GM12865 (cell line): ENCODE measurements at places on chromosomes 11 and 22.

DNA sequence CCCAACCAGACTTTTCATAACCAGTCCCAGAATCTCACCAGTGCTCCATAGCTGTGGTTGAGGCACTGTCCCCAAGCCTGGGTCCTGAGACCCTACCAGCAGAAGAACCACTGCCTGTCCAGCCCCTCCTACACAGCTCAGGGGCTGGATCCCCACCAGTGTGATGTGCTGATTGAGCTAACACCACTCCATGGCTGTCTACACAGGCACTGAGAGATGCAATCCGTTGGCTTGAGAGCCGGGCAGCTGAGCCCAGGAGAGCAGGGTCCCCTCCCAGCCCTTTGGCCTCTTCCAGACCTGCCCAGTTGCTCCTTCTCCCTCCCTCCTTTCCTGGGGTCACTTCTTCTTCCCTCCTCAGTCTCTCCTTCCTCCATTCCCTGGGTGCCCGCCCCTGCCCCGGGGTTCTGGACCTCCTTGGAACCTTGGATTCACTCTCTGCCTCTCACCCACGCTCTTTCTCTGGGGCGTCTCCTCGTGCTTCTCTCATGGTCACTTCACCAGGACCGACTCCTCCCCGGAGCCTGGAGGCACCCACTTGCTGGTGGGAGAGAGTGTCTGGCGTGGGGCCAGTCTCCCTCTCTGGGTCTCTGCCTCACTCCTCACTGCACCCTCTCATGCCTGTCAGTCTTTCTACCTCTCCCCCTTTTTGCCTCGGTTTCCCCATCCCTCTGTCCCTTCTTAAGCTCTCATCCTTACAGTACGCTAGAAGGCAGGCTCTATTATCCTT is 706 bp upstream of the SCYL1 start:
- no peak for DNase-seq

- no peak for DNase-seq
Observed at GRCh38 chr22:48365386-48365785, 1462.3 kb downstream of the BRD1 start.

- no peak for DNase-seq
Observed at GRCh38 chr11:7480113-7480512, 5.2 kb upstream of the OLFML1 start.

DNA sequence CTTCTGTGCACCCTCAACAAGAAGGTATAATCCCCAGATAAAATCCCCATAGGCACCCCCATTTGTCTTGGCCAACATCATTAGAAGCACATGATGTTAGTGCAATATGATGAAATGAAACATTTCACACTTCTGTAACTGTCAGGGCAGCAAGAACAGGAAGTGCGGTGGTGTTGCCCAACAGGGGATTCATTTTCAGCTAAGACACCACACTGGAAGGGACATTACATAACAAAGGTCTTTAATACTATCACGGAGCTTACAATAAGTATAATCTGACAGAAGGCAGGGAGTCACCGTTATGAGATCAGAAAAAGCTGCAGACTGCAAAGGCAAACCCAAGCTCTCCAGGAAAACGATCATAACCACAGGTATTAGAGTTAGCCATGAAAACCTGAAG is 2.0 kb downstream of the OR52W1 start:
- DNase-seq = no peak

DNA sequence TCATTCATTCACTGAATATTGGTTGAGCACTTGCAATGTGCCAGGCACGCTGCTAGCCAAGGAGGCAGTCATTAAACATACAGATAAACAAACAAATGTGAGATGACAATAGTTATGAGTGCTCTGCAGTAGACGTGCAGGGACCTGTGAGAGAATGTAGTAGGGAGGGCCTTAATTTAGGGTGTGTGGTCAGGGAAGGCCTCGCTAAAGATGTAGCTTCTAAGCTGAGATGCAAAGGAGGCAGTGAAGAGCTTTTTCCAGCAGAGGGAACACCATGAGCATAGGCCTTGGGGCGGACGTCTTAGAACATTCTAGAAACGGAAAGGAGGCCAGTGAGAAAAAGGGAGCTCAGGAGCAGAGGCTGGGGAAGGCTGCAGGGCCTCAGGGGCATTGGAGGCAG is 789 bp upstream of the NCF4 start:
- DNase-seq = peak; percentile 34

DNA sequence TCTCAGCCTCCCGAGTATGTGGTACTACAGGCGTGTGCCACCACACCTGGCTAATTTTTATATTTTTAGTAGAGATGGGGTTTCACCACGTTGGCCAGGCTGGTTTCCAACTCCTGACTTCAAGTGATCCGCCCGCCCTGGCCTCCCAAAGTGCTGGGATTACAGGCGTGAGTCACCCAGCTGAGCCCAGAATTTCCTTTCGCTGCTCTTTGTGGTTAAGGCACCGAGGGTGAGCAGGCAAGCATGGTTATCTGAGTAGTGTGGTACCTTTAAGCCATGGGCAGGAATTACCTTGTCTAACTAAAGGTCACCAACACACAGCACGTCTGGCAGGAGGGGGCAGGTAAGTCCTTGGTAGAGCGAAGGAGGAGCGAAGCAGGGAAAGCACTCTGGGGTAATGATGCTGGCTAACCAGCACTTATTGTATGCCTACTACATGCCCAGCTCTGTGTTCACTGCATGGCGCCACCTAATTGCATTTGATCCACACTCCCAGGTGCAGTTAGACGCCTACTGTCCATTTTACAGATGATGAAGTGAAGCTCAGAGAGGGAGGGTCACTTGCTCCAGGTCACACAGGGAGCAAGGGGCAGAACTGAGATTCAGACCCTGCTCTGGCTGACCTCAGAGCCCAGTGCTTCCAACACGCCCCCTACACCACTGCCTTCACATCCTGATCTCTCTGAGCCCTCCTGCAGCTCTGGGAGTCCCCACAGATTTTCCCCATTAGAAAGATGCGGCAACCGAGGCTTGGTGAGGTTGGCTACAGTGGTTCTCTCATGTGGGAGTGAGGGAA is 45.7 kb downstream of the TRIOBP start:
- DNase-seq = no peak

- DNase-seq = no peak
Observed at GRCh38 chr11:80782135-80782885, 1341.5 kb upstream of the TENM4 start.

DNA sequence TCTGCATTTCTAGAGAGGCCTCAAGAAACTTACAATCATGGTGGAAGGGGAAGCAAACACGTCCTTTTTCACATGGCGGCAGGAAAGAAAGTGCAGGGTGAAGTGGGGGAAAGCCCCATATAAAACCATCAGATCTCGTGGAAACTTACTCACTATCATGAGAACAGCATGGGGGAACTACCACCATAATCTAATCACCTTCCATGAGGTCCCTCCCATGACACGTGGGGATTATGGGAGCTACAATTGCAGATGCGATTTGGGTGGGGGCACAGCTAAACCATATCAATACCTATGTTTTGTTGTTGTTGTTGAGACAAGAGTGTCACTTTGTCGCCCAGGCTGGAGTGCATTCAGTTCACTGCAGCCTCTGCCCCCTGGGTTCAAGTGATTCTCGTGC is 29.9 kb downstream of the SFI1 start:
- DNase-seq = peak; percentile 30

GRCh38 chr22:46297151-46297812 is 612 bp downstream of the GTSE1 start:
- DNase-seq = peak; percentile 38

DNA sequence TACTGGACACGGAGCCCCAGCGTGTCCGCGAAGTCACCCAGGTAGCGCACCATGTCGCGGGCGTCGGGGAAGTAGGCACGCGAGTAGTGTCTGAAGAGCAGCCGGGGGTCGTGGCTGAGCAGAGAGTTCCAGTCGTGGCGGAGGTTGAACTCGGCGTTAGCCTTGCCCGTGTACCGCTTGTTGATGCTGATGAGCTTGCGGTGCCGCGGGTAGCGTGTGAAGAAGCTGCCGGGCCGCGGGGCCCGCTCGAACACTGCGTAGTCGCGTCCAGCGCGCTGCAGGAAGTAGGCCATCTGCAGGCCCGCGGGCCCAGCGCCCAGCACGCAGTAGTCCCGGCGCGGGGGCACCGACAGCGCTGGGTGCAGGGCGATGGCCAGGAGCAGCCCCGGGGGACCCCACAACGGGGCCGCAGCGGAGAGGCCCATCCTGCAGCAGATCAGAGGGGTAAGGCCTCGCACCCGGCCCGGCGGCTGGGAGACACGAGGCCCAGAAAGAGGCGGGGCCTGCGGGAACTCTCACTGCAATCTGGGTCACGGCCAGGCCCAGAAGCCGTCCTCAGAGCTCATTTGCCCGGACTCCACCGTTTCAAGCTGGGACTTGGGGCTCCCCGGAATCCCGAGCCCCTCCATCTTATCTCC is 723 bp downstream of the FOXRED2 start:
- no peak for DNase-seq

DNA sequence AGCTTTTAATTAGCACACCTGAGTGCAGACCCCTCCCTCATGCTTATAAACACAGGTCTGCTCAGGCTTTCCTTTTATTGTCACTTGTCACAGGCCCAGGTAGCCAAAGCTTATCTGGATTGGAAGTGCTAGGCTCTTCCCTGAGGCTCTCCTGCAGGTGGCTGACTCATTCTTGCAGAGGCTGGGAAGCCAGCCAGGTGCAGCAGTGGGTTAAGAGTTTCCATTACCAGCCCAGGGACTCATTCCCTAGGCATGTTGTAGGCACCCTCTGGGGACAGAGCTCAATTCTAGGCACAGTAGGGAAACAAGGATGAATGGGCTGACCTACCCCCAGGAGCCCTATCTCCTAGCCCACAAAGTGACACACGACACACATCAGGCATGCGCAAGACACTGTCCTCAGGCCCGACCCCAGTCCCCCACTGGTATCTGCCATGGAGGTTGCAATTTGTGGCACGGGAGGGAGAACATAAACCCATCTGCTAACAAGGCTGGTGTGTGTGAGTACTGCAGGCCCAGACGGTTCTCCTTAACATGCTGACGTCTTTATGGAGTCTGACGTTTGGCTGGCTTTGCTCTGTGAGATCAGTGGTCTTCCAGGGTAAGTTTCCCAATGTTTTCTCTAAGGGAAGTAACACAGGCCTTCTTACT is 94.2 kb downstream of the ABTB2 start:
- no peak for DNase-seq

- no peak for DNase-seq
Observed at GRCh38 chr11:86483610-86483939, 108.9 kb downstream of the CCDC81 start.

DNA sequence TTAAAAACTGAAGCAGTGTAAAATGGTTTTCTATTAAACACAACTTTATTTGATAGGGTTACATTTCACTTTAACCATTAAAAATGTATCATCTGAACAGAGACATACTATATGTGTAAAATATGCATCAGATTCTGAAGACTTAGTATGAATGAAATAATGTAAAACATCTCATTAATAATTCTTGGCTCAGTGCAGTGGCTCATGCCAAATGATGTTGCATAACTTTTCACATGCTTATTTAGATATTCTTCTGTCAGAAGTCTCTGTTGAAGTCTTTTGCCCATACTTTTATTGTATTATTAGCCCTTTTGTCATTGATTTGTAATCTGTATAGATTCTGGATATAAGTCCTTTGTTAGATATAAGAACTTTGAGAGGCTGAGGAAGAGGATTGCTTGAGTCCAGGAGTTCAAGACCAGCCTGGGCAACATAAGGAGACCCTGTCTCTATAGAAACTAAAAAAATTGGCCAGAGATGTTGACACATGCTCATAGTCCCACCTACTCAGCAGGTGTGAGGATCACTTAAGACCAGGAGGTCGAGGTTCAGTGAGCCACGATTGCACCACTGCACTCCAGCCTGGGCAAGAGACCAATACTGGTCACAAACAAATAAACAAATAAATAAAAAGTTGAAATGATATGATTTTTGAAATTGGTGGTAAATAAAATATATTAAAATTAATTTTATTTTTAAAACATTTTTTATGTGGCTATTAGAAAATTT is 73.8 kb upstream of the PARVA start:
- no peak for DNase-seq

DNA sequence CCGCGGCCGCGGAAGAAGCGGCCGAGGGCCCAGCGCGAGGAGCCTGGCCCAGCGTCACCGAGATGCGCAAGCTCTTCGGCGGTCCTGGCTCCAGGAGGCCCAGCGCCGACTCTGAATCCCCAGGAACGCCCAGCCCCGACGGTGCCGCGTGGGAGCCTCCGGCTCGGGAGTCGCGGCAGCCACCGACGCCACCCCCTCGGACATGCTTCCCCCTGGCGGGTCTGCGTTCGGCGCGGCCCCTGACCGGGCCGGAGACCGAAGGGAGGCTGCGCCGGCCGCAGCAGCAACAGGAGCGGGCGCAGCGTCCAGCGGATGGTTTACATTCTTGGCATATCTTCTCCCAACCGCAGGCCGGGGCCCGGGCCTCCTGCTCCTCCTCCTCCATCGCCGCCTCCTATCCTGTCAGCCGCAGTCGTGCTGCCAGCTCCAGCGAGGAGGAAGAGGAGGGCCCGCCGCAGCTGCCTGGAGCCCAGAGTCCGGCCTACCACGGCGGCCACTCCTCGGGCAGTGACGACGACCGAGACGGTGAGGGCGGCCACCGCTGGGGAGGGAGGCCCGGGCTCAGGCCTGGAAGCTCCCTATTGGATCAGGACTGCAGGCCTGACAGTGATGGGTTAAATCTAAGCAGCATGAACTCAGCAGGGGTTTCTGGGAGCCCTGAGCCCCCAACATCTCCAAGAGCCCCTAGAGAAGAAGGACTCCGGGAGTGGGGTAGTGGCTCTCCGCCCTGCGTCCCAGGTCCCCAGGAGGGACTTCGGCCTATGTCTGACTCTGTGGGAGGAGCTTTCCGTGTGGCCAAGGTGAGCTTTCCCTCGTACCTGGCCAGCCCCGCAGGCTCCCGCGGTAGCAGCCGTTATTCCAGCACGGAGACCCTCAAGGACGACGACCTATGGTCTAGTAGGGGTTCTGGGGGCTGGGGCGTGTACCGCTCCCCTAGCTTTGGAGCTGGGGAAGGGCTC is 1.2 kb downstream of the ARHGEF17 start:
- DNase-seq = peak; percentile 45

- DNase-seq = no peak
Observed at GRCh38 chr11:102276362-102276761, 40.9 kb upstream of the BIRC3 start.

DNA sequence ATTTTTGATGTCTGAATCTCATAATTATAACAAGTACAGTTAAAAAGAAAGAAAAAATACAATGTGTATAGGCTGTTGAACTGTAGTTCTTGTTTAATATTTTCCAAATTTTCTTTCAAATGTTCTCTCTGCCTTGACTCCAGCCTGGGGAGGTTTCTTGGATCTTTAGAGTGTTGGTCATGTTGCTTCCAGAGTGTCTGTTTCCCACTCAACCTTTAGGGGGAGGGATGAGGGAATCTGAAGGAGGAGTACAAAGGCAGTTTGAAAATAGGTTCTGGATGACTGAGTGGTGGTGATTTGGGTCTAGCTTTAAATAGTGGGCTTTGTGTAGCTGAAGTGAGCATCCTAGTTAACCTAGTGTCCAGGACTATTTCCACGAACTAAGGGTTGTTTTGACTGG is 2.0 kb downstream of the CTNND1 start:
- DNase-seq = no peak

GRCh38 chr11:475941-476340 is 25.9 kb downstream of the PTDSS2 start:
- DNase-seq = no peak
